SW480 (cell line): ENCODE measurements at places on chromosomes 5 and 9.

DNA sequence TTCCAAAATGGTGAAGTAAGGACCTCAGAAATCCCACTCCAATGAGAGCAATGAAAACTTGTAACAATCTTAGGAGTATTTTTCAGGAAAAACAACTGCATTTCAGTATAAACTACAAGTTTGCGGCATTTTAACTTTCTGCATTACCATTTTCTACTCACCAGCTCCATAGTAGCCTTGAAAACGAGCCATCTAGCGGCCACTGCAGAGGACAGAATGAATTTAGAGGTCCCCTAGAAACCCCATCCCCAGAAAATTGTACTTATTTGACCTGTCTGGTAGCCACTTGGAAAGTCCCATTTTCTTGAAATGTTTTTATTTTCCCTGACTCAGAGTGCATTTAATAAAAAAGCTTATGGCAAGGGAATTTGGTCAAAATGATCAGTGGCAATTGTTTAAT, 205.4 kb upstream of the ITGA1 start:
- DNase-seq = no peak

GRCh38 chr9:3035579-3036332, 191.9 kb upstream of the PUM3 start:
- DNase-seq = no peak

DNA sequence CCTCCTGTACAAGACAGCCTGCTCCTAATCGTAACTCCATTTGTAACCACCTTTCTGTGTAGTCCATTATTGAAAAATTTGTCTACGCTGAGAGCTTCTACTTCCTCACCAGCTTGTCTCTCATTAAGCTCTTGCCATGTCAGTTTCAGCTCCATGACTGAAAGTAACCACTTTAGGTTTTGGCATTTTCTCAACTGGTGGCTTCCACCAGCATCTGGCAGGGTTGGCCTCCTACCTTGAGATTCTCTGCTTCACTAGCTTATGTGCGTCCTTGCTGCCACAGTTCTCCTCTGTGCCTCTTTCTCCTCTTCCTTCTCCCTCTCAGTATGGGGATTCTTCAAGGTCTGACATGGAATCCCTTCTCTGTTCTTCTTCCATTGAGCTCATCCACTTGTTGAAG, 31.8 kb downstream of the F2RL2 start:
- DNase-seq = no peak

- no peak for DNase-seq
These were observed 202.0 kb downstream of the ADAMTSL1 start for GRCh38 chr9:18675973-18676372.

GRCh38 chr5:150488519-150489359, 19.2 kb upstream of the NDST1 start:
- DNase-seq = no peak

DNA sequence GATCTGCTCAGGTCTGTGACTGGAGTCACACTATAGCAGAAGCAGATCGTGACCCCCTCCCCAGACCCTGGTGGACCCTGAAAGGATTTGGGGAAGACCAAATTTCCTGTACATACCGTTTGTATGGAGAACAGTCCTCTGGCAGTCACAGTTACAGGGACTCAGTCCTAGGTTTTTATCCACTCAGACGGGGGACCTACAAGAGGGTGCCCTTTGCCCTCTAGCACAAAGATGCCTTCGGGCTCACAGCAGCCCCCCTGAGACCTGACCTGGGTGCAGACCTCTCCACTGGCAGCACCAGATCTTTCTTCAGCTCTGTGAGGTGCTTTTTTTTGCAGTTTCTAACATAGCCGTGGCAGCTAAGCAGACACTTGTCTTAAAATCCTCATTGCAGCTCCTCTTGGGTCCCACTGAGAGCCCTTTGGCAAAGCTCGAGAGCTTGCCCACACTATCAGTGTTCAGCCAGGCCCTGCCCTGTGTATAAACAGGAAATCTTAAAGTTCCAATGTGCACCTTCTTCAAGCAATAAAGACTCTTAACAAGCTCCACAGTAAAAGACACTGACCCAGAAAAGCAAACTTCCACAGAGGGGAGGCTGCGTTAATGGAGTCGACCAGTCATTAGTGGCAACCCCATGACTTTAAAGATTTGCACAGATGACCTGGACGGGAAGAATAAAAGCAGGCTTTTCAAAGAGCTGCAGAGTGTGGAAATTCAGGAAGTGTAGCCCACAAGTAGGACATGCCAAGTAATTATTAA, 71.8 kb upstream of the LHFPL2 start:
- no peak for DNase-seq

DNA sequence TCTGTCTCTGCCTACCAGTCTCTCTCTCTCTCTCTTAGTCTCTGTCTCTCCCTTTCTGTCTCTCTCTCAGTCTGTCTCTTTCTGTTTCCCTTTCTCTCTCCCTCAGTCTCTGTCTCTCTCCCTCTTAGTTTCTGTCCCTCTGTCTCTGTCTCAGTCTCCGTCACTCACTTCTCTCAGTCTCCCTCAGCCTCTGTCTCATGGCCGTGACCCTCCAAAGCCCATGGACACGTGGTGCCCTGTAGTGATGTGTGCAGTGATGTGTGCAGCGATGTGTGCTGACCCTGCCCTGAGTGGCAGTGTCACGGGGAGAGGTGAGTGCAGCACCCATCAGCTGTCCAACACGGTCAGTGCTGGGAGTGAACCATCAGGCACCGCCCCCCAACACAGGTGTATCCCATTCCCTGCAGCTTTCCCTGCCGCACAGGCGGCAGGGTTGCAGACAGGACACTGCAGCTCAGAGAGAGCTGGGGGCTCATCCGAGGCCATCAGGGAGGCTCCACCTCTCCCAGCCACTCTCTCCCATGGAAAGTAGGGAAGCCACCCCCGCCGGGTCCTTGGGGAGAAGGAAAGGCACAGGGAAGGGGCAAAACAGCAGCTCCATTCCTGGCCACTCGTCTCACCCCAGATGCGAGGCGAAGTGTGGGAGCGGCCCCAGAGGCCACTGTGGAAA, 794 bp upstream of the LRRC14B start:
- no peak for DNase-seq
